ENCODE measurements at places on chromosomes 12 and 14.
A peak's percentile ranks its signal among the peaks of the same experiment; 100 is the strongest.

GRCh38 chr12:31835276-31835882, 106.6 kb upstream of the AMN1 start:
- DNase-seq: no peak

GRCh38 chr12:25434515-25434914, 118.6 kb downstream of the LMNTD1 start:
- DNase-seq: no peak

DNA sequence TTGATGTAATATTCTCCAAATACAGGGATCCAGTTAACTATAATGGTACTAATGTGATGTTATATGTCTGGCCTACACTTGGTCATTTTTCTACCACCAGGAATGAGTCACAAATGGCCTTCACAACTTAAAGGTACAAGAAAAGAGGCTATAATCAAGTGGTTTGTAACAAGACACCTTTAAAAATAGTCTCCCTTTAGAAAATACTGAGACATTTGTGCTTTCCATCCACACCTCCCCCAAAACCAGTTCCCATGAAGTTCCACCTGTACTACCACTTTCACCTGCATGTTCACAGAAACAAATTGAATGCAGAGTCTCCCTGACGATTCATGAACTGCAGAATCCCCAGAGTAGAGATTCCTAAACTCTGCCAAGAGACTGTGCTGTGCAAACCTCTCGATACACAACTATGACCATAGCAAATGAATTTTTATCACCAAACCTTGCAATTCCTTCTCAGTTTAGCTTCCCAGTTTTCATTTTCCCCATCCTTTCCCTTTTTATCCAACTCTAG, 6.0 kb downstream of the BTG1 start:
- no peak for DNase-seq

DNA sequence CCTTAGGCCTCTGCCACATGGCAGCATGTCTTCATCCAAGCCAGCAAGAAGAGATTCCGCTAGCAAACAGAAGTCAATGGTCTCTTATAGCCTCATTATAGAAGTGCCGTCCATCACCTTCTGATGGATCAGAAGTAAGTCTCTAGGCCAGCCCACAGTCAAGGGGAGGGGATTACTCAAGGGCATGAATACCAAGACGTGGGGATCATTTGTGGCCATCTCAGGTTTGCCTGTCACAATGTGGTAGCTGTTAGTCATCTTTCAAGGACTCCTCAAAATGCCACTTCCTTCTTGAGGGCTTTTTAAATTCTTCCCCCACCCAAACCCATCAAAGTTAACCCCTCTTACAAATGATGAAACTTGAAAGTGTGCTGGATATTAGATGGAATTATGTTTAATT, 8.1 kb upstream of the ADCY6 start:
- DNase-seq: no peak

GRCh38 chr12:131757111-131757510, 46.2 kb downstream of the SFSWAP start:
- no peak for DNase-seq

- peak; percentile 69 for DNase-seq
Observed at GRCh38 chr12:110079477-110080400, 31.4 kb upstream of the C12orf76 start.

- DNase-seq: no peak
Observed at GRCh38 chr12:118356809-118357256, 15.9 kb downstream of the TAOK3 start.

DNA sequence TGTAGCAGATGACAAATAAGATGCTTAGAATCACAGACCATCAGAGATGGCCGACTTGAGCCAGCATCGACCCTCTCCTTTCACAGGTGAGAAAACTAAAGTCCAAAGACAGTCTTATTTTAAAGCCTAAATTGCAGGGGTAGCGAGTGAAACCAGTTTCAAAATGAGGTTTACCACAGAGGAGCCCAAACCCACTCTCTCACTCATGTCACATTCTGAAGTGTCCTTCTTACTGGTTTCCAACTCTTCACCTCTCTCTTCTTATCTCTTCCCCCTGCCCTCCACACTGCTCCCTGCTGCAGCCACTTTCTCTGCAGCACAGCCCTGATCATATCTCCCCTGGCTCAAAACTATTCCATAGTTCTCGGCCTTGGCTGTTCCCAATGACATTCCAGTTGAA, 57.0 kb upstream of the NID2 start:
- DNase-seq: no peak

DNA sequence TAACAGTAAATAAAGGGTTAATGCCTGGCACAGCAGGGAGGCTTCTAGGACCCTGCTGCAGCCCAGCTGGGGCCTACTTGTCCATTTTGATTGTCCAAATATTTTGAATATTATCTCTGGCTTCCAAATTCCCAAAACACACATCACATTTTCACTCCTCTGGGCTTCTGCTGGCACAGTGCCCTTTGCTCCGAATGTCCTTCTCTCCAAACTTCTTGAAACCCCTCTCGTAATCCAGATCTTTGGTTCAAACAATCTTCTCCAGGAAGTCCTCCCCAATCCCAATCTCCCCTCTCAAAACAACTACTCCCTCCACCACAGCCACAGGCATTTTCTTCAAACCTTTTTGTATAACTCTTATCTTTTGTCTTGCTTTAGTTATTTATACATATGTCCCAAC, 225.6 kb downstream of the PPM1H start:
- DNase-seq: no peak

- no peak for DNase-seq
Observed at GRCh38 chr14:52845081-52845480, 53.7 kb upstream of the GNPNAT1 start.

- DNase-seq: no peak
Observed at GRCh38 chr12:110776410-110776809, 33.7 kb upstream of the PPP1CC start.

DNA sequence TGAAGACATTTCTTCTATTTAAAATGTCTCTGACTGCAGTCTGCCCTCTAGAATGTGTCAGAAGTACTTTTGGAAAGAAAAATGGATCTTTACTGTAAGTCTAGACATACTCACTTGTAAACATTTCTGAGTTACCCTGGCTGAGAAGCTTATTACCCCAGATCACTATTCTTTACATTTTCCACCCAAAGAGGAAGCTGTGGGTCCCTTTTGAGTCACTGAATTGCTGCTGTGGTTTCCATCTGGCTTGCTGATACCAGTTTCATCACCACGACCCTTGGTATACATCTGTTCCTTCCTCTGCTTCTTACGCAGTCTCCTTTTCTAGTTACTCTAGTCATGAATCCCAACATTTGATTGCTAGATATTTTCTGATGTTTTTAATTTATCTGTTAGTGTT, 20.2 kb upstream of the CLEC4D start:
- DNase-seq: no peak

- no peak for DNase-seq
Observed at GRCh38 chr14:105074601-105075053, 9.4 kb upstream of the GPR132 start.

Data from nucleus accumbens (tissue), 56 donors.